ENCODE measurements at places on chromosomes 1 and 21. TPM values are rescaled to one million over a fixed set of nuclear protein-coding genes. Genes with fewer than 3 reads are reported as not detected.

The PCP4L1 gene
- 0.06 TPM for total RNA-seq

The USP25 gene
- total RNA-seq = 11.6 TPM

The UTS2 gene
- not detected for total RNA-seq

The LYPLA2 gene
- total RNA-seq = 61.9 TPM

The ADGRB2 gene
- total RNA-seq = 7.7 TPM

The PDC gene
- not detected for total RNA-seq

The C8A gene
- not detected for total RNA-seq

The RAB42 gene
- total RNA-seq = 2.1 TPM

The ADAMTS5 gene
- total RNA-seq = not detected

The KRTAP10-4 gene
- not detected for total RNA-seq

The CR2 gene
- total RNA-seq = not detected
